ENCODE measurements at places on chromosomes 7 and 10. TPM values are rescaled to one million over a fixed set of nuclear protein-coding genes. Genes with fewer than 3 reads are reported as not detected.

- no peaks in the 10 kb centered on the region for H3K36me3 ChIP-seq
- no peak overlapping the region for H3K4me3 ChIP-seq
- H3K27me3 ChIP-seq, result no peaks in the 10 kb centered on the region
- DNase-seq, result no peak
- no peak overlapping the region for H3K27ac ChIP-seq
Observed at GRCh38 chr10:58818900-58819299, 306.2 kb downstream of the BICC1 start.

DNA sequence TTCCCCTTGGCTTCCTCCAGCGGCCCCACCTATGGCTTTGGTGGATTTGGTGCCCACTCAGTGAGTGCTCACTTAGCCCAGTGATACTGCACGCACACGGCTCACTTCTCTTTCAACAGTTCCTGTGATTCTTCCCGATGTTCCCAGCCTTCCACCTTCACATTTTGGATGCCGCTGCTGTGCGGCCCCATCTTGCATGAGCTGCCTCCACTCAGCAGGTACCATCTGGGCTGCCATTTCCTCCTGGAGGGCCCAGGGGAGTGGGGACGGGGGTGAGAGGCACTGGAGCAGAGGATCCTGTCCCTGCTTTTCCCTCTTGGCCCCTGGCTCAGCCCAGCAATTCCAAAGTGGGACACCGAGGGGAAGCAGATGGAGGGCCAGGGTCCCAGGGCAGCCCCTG lies 323.3 kb upstream of the ZNF32 start:
- no peak overlapping the region for H3K27ac ChIP-seq
- no peaks in the 10 kb centered on the region for H3K27me3 ChIP-seq
- no peak for DNase-seq
- no peaks in the 10 kb centered on the region for H3K4me1 ChIP-seq
- no peaks in the 10 kb centered on the region for H3K36me3 ChIP-seq

- no peak for DNase-seq
- H3K4me3 ChIP-seq, result no peak overlapping the region
- H3K27ac ChIP-seq, result no peak overlapping the region
- no peaks in the 10 kb centered on the region for H3K4me1 ChIP-seq
- no peaks in the 10 kb centered on the region for H3K36me3 ChIP-seq
- no peaks in the 10 kb centered on the region for H3K27me3 ChIP-seq
Observed at GRCh38 chr10:77074104-77074624, 563.4 kb downstream of the KCNMA1 start.

- no peaks in the 10 kb centered on the region for H3K4me1 ChIP-seq
- peaks cover 3% of the 10 kb centered on the region for H3K27me3 ChIP-seq
- H3K36me3 ChIP-seq, result no peaks in the 10 kb centered on the region
- no peak overlapping the region for H3K4me3 ChIP-seq
Observed at GRCh38 chr7:104252409-104253134, 44.8 kb upstream of the ORC5 start.

DNA sequence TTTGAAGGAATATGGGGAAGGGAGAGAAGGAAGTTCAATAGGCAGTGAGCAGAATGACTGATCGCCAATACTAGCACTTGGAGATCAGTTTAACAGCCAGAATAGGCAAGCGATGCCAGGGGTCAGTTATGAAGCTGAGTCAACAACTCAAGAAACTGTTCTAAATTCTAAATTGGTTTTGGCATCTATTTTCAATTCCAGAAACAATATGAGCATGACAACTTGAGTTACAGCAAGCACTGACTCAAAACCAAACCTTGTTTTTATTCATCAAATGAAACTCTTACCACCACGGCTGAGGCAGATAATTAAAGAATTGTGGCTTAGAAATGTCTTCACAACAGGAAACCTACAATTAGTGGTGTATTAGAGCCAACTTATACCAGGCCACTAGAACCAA lies 180.5 kb upstream of the ASAH2 start:
- no peak overlapping the region for H3K4me3 ChIP-seq
- H3K36me3 ChIP-seq, result no peaks in the 10 kb centered on the region

- H3K27ac ChIP-seq, result no peak overlapping the region
- DNase-seq, result no peak
- H3K4me1 ChIP-seq, result peaks cover 31% of the 10 kb centered on the region
Observed at GRCh38 chr10:102426803-102427287, 5.5 kb downstream of the CUEDC2 start.

- H3K27ac ChIP-seq, result no peak overlapping the region
- H3K27me3 ChIP-seq, result no peaks in the 10 kb centered on the region
- no peak for DNase-seq
- H3K4me3 ChIP-seq, result no peak overlapping the region
- no peaks in the 10 kb centered on the region for H3K4me1 ChIP-seq
Observed at GRCh38 chr7:6359021-6359420, 86.6 kb upstream of the CYTH3 start.

GRCh38 chr7:155305231-155305904 lies 7.7 kb downstream of the INSIG1 start:
- no peaks in the 10 kb centered on the region for H3K36me3 ChIP-seq
- H3K4me1 ChIP-seq, result peaks cover 13% of the 10 kb centered on the region
- no peak overlapping the region for H3K27ac ChIP-seq
- no peak overlapping the region for H3K4me3 ChIP-seq
- DNase-seq, result no peak
- no peaks in the 10 kb centered on the region for H3K27me3 ChIP-seq

DNA sequence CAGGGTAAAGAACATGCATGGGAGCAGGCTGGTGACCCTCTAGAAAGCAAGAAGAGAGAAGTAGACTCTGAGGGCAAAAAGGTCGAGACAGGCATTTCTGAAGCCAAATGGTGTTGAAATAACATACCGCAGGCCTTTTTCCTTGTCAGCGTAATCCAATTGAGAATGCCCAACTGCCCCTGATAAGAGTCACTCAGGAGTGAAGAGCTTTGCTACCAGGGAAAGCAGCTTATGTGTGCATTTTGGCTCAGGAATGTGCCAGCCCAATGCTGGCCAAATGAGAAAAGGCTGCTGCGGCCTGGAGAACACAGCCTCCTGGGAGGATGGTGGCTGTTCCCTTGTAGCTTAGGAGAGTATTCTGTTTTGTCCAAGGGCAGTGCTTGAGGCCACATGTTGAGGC lies 61.4 kb upstream of the NFKB2 start:
- no peak overlapping the region for H3K4me3 ChIP-seq
- DNase-seq, result no peak
- H3K27me3 ChIP-seq, result no peaks in the 10 kb centered on the region
- no peaks in the 10 kb centered on the region for H3K36me3 ChIP-seq
- H3K27ac ChIP-seq, result no peak overlapping the region

DNA sequence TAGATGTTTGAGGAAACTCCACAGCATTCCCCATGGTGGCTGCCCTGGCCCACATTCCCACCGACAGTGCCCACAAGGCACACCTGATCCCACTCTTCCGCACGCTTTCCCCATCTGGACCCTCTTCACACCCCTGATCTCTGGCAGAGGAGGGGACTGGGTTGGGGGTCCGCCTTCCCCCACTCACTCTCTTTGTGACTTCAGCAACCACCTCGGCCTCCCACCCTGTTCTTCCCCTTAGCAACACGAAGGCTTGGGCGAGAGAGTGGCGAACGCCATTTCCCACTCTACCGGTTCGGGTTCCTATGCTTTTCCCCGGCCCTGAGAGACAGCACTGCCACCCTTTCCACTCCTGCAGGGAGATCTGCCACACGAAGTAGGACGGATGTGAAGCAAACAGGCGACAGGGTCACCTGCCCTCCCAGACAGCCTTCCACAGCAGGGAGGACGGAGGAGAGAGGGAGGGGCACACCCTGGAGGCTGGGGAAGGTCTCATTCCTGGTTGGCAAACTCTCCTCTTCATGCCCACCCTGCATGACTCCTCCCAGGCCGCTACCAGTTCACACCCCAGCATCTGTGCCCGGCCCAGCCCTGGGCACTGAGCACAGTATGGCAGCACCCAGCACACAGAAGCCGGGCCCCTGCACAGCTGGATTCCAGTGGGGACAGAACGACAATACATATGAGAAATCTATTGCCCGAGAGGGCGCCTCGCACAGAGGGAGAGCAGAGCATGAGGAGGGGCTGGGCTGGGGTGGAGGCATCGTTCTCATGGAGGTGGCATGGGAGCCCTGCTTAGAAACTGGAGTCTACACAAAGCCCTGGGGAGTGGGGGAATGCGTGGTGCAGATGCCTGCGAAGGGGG lies 93.5 kb downstream of the PAXIP1 start:
- no peak overlapping the region for H3K27ac ChIP-seq
- no peak overlapping the region for H3K4me3 ChIP-seq
- peaks cover 6% of the 10 kb centered on the region for H3K4me1 ChIP-seq
- no peak for DNase-seq

GRCh38 chr7:127885843-127886242 lies 145.4 kb downstream of the LRRC4 start:
- H3K4me1 ChIP-seq, result peaks cover 77% of the 10 kb centered on the region
- peak; percentile 63 for DNase-seq
- H3K4me3 ChIP-seq, result no peak overlapping the region

DNA sequence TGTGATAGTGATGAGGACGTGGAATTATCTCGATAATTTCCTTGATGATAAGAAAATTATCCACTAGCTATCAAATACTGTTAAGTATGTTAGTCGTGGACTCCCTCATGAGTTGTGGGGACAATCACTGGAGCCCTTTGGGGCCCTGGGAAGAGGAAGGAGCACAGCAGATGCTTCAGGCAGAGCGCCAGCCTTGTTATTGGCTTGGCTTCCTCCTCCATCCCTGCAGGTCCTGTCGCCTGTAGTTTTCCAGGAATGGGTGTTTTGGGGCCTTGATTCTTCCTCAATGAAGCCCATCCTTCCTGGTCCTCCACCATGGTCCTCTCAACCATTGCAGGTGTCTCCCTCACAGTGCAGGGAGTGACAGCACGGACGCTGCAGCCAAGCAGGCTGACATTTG lies 32.5 kb upstream of the ZNF32 start:
- no peaks in the 10 kb centered on the region for H3K27me3 ChIP-seq
- no peak for DNase-seq
- no peaks in the 10 kb centered on the region for H3K36me3 ChIP-seq
- no peaks in the 10 kb centered on the region for H3K4me1 ChIP-seq
- no peak overlapping the region for H3K4me3 ChIP-seq
- no peak overlapping the region for H3K27ac ChIP-seq

DNA sequence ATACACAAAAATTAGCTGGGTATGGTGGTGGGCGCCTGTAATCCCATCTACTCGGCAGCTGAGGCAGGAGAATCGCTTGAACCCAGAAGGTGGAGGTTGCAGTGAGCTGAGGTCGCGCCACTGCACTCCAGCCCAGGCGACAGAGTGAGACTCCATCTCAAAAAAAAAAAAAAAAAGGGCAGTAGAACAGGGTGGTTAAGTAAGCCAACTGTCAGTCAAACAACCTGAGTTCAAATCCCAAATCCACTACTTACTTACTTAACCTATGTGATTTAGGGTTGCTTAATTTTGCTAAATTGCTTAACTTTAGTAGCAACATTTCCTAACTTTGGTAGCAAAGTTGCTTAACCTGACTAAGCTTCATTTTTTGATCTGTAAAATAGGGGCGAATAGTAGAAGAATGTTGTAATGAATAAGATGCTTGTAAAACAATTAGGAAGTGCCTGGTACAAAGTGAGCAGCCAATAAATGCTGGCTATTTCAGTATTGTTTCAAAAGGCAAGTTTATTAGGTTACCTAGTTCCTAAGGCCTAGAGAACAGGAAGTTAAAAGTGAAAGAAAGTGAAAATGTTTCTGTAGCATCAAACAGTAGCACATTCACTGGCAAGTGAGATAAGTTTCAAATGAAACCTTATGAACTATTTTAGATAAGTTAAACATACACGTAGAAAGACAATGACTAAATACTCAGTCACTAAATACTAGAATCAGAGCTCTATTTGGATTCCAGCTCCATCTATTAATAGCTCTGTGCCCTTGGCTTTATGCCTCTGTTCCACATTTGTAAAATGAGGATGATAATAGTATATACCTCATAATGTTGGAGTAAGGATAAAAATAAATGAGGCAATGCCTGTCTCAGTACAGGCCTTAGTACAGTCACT lies 64.3 kb downstream of the HOXA1 start:
- peaks cover 7% of the 10 kb centered on the region for H3K4me1 ChIP-seq
- H3K4me3 ChIP-seq, result no peak overlapping the region
- H3K27ac ChIP-seq, result no peak overlapping the region
- H3K36me3 ChIP-seq, result no peaks in the 10 kb centered on the region

ANKRD16 gene
- 7.0 TPM for total RNA-seq

CACNB2 gene
- 9.8 TPM for total RNA-seq

CPN1 gene
- total RNA-seq, result not detected

EPO gene
- 0.17 TPM for total RNA-seq

TAS2R5 gene
- 0.57 TPM for total RNA-seq

AGBL3 gene
- total RNA-seq, result 0.28 TPM

KLF14 gene
- 1.8 TPM for total RNA-seq

CTNNA3 gene
- 0.19 TPM for total RNA-seq
